GM23248 (cell line): ENCODE measurements at places on chromosomes 12 and 14. TPM values are rescaled to one million over a fixed set of nuclear protein-coding genes. Genes with fewer than 3 reads are reported as not detected.

Gene REM2
- 0.22 TPM in 1 of 2 replicates, not detected in the other for total RNA-seq

- no peaks in the 10 kb centered on the region for H3K27me3 ChIP-seq
- no peak overlapping the region for H3K27ac ChIP-seq
- no peak overlapping the region for H3K4me3 ChIP-seq
- no peaks in the 10 kb centered on the region for H3K36me3 ChIP-seq
- DNase-seq: peak; percentile 75
These were observed 41.7 kb downstream of the RASSF9 start for GRCh38 chr12:85794531-85794930.

DNA sequence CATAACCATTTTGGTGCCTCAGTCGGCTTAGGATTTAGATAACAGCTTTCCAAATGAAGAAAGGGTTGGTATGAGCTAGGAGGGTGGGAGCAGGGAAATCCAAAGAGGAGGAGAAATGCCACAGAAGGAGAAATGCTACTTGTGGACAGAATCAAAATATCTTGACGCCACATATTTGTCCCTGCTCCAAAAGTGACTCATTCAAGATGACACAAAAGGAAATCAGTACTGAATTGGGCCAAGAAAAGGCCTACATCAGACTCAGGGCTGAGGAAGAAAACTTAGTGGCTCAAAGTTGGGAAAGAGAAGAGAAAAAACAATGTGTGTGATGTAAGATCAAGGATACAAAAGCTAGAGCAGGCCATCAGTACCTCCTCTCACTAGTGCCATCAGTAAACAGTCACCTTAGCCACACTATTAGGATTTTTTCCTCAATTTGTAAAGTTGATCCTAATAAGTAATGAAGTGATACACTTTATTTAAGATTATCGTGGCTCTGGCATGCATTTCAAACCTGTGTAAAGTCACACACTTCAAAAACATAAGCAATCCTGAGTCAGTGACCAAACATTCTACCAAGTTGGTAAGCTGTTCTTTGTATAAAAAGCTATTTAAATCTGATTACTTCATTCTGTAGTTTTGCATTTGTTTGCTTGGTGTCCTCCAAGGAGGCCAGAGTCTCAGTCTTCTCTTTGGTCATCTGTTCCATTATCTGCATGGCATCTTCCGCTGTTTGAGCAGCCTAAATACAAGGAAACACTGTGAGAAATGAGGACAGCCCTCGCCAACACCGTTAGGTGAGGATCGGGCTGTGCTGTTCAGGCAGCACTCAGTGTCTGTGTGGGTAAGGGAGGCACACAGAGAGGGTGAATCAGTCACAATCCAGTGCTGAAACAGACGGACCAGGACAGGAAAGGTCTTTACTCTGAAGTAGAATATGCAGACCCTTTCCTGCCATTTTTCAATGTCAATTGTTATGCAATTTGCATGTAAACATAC, 52.6 kb upstream of the VPS33A start:
- peak overlapping the region; percentile 95 for H3K27ac ChIP-seq
- H3K36me3 ChIP-seq: peaks cover 31% of the 10 kb centered on the region
- H3K27me3 ChIP-seq: no peaks in the 10 kb centered on the region
- H3K4me3 ChIP-seq: peak overlapping the region; percentile 22; the same call in 1 of the 2 replicates
- DNase-seq: peak; percentile 94

Gene FAM181A
- not detected in 2 replicates for total RNA-seq

Gene KRT77
- not detected in 2 replicates for total RNA-seq

DNA sequence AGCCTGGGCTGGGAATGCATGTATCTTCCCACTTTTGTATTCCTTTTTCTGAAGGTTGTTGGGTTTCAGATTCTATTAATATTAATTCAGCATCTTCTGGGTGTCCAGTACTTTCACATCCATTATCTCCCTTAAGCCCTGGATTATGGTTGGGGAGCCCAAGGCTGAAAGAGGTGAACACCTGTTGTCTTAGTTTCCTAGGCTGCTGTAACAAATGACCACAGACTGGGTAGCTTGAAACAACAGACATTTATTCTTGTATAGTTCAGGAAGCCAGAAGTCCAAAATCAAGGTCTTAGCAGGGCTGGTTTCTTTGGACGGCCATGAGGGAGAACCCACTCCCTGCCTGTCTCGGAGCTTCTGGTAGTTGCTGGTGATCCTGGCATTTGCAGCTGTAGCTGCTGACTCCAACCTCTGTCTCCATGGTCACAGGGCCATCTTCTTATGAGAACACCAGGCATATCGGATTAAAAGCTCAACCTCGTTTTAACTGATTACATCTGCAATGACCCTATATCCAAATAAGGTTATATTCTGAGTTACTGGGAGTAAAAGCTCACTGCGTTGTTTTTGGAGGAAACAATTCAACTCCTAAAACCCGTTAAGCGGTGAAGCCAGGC, 68.2 kb upstream of the CLMN start:
- no peaks in the 10 kb centered on the region for H3K27me3 ChIP-seq
- no peak for DNase-seq
- H3K27ac ChIP-seq: no peak overlapping the region
- no peaks in the 10 kb centered on the region for H3K36me3 ChIP-seq
- no peak overlapping the region for H3K4me3 ChIP-seq
